ENCODE measurements at places on chromosomes 7 and 10.

DNA sequence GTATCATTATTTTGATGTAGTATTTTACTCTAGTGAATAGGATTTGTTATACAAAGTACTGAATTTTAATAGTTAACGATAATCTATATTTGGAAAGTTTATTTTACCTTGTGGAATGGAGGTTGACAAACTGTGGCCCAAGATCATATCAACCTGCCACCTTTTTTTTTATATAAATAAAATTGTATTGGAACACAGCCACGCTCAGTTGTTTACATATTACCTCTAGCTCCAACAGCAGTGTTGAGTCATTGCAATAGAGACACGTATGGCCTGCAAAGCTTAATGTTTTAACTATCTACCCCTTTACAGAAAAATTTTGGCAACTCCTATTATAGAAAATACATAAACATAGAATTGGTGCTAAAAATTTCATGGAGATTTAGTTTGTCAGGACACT, 239.3 kb downstream of the THSD7A start:
- no peak for DNase-seq

DNA sequence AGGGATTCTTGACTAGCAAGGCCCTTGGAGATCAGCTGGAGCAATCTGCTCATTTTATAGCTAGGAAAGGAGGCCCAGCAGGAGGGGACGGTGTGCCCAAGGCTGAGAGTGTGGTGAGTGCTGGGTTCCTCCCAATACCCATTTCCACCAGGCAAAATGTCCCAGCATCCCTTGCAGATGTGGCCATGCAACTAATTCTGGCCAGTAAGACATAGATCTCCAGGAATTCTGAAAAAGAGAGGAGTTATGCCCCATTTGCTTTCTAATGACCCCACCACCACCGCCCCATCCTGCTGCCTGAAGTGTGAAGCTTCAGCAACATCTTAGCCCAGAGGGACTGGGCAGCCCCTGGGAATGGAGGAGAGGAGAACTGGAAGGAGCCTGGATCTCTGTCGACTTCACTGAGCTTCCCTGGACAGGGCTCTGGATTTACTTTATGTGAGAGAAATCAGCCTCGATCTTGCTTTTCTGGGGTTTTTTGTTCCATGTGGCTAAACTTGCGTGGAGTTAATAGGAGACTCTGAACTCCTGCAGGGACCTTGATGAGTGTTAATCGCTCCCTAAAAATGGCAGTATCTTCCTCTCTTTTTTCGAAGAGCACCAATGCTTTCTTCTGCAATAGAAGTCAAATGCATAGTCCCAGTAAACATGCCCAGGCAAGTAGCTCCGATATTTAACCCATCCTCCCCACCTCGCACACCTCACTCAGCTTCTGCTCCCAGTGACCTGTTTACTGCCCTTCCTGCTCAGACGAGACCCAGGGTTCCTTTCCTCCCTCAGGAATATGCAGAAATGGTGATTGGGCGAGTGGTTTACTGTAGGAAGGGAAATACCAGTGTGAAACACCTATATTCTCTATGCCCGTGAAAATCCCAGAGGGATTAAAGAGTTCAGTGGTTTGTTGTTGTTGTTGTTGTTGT, 127.5 kb upstream of the GPR26 start:
- DNase-seq, result no peak

GRCh38 chr10:95835149-95835860, 72.5 kb upstream of the CC2D2B start:
- DNase-seq, result no peak

GRCh38 chr7:33757050-33757449, 148.3 kb upstream of the BMPER start:
- no peak for DNase-seq

- DNase-seq, result no peak
Observed at GRCh38 chr10:129655007-129655678, 188.1 kb downstream of the MGMT start.

- DNase-seq, result no peak
Observed at GRCh38 chr7:107995184-107996071, 7.5 kb downstream of the LAMB1 start.

DNA sequence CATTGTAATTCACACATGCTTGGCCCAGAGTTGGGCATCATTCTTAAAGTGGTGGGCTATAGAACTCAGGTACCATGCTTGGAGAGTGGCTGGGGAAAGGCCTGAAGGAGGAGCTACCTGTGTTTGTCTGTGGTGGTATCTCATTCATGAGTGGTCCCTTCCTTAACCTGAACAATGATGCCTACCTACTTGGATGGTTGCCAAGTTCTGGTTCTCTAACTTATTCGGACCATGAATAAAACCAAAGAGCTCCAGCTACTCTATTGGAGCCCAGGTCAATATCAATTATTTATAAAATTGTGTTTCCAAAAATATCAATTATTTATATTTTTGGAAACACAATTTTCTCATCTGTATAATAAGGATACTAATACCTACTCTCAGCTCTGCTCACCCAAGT, 2.9 kb upstream of the GPR37 start:
- no peak for DNase-seq

DNA sequence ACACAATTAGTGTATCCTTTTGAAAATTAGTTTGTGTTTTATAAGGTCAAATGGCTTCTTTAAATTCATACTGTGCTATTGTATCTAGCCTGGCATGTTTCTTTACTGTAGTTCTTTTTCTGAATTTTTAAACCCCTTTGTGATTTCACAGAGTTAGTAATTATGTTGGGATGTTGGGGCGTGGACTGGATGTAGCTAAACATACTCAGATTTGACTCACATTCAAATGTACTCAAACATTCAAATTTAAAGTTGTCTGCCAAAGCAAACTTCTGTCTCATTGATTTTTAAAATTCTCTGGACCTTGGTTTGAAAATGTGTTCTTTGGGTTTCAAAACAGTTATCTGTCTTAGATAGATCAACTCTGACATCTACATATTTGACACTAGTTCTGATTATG, 7.2 kb upstream of the NRP1 start:
- no peak for DNase-seq

GRCh38 chr10:126684171-126684745, 13.8 kb upstream of the C10orf90 start:
- no peak for DNase-seq

DNA sequence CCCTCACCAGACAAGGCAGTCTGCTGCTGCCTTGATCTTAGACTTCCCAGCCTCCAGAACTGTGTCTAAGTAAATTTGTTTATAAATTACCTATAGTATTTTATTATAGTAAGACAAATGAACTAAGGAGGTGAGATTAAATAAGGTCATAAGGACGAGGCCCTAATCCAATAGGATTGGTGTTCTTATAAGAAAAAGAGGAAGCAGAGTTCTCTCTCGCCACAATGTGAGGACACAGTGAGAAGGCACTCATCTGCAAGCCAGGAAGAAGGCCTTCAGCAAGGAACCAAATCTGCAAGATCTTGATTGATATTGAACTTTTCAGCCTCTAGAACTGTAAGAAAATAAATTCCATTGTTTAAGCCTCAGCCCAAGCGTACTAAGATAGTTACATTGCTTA, 6.1 kb upstream of the ZNF438 start:
- no peak for DNase-seq

DNA sequence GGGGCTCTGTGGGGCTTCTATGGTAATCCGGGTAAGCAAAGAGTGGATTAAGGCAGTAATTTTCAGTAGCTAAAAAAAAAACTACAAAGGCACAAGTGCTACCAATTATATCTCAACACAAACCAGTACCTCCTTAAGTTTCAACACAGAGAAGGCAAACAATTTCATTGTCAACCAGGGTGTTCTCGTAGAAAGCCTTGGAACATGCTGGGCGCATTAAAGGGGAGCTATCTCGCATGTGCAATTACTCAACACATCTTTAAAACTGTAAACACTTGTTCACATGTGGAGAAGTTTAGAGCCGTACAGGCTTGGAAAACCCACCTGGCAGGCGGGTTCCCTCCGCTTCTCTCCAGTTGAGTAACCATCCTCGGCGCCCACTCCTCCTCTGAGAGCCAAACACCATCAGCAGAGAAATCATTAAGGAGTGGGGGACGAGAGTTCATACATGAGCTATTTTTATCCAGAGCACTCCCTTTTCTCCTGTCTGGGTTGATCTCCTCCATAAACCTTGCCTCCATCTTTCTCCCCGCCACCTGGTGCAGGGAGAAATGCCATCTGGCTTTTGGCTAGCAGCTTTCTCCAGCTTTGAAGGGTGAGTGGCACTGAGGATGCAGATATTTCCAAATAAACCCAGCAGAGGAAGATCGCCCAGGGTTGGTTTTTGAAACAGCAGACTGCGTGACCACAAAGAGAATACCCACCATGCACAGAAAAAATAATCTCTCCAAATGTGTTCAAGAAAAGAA, 287.1 kb downstream of the WDR11 start:
- DNase-seq, result no peak

DNA sequence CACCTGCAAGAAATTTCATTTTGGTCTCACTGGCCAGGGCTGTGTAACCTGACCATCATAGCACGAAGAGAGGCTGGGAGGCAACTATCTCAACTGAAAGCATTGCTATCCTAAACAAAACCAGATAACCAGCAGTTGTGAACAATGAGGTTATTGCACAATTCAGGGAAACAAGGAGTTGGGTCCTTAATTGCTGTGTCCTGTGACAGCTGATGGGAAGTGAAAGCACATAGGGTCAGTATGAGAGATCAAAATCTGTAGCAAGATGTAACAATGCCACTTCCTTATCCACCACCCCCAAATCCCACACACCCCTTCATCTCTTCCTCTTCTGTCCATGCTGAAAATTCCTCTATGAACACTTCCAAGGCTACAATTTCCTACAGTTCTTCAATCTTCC, 80.2 kb downstream of the HTR7 start:
- no peak for DNase-seq

DNA sequence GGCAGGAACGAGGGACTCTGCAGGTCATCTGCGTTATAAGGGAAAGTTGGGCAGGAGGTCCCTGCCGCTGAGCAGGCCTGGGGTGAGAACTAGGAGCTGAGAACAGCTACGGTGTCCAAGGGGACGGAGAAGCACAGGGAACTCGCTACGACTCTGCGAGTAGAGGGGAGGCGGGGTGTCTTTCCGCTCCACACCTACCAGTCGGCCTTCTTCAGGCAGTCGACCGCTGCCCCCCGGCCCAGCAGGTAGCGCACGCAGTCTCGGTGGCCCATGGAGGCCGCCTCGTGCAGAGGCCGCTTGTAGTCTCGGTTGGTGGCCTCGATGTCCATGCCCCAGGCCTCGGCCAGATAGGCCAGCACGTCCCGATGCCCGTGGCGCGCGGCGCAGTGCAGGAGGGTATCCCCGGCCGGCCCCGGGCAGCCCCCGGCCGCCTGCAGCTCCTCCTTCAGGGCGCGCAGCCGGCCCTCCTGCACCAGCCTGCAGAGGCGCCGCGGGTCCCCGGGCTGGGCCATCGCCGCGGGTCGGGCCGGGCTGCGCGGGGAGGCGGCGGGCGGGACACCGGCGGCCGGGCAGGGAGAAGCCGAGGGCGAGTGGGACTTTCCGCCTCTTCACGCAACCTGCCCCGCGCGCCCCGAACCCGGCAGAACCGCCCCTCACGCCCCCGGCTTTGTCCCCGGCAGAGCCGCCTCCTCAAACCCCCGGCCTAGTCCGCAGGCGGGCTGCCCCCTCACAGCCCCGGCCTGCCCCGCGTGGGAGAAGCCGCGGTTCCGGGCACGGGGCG, 660 bp downstream of the ANKRD16 start:
- no peak for DNase-seq

- no peak for DNase-seq
Observed at GRCh38 chr10:109259293-109259692, 664.0 kb downstream of the XPNPEP1 start.

All from stimulated activated CD8-positive, alpha-beta memory T cell treated with anti-CD3 and anti-CD28 coated beads, Interleukin-4, amount 100 ng/mL, for 4 hours (primary cell).